ENCODE measurements at places on chromosomes 13 and 19.

DNA sequence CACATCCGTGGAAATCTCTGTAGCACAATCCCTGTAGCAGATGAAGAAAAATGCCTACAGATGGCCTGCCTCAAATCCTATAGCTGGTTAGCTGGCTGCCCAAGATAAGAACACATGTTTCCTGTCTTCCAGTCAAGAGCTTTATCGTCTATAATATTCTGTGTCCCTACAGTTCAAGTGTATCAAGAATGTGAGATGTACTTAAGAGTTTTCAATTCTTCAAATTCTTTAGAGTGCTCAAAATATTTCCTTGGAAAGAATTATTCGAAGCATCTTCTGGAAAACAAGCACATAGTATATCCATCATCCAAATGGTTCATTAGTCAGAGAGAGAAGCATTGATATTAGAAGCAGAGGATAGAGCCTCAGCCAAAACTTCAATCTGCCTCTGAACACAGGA lies 239.8 kb downstream of the COG6 start:
- no peak for DNase-seq

GRCh38 chr19:12802267-12803106 lies 618 bp downstream of the THSD8 start:
- DNase-seq, result no peak

DNA sequence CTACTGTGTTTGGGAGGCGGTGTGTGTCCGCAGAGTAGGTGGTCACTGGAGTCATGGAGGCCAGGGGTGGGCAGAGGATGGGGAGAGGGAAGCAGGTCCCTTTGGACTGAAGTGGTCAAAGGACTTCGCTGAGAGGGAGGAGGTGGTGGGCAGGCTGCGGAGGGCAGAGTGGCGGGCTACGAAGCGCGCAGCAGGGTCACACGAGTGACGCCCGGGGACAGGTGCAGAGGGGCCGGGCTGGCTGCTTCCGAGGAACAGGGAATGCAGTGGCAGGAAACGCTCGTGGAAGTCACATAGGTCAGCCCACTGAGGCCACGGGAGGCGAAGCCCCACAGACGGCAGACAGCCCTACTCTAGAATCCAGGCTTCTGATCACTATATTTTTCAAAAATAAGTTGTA lies 111.5 kb downstream of the URI1 start:
- DNase-seq, result no peak

DNA sequence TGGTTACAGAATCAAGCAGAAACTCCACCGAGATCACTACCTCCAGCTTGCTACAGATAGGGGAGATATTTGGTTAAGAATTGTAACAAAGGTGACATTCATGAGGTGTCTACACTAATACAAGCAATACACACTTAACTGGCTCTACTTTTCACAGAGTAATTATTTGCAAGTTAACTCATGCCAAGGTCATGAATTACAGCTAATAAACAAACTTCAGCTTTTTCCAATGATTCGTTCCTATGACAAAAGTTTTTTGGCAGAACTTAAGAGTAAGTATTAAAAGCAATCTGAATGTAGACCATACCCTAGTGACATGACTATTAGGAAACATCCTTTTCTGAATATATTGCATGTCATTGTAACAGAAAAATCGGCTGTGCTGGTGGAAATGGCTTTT lies 72.1 kb downstream of the LHFPL6 start:
- DNase-seq, result no peak

GRCh38 chr19:35290381-35291127 lies 1.4 kb upstream of the MAG start:
- no peak for DNase-seq

Measured in GM06990 (cell line).